ENCODE measurements at places on chromosomes 3 and 15.

DNA sequence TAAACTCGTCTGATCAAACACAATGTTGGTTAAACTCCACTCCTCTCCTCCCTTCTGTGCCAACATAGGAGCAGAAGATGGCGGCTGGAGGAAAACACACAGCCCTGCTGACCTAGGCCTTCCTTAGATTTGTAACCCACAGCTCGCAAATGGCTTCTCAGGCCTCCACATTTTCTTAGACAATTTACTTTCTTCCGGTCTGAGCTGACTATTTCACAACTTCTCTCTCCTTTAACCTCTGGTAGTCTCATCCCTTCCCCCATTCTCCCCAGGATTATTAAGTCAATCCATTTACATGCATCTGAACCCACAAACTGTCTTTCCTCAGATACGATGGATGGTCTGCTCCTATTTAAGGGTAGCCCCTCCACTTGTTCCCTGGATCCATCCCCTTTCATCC, 25.7 kb upstream of the ULK4 start:
- DNase-seq = no peak

- no peak for DNase-seq
Measured at GRCh38 chr3:47612178-47612577, 33.5 kb upstream of the CSPG5 start.

DNA sequence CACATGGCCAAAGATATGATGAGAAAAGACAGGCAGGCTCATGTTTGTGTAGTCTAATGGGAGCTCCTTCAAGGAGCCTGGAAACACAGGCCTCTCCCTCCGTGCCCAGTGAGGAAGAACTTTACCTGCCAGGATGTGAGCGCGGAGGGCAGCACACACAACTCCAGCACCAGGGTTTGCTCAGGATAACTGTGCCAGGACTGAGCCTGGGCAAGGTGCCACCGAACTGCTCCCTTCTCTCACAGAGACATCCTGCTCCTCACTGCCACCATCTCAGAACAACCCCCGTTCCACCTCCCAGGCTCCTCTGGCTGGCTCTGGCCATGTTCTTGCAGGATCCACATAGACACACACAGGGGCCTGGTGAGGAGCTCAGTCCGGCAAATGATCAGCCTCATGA, 87.4 kb downstream of the NUP210 start:
- DNase-seq = no peak

- DNase-seq = no peak
Measured at GRCh38 chr3:122618614-122619013, 41.2 kb downstream of the PARP15 start.

GRCh38 chr3:33936921-33937525, 138.6 kb downstream of the PDCD6IP start:
- DNase-seq = no peak

GRCh38 chr3:129077222-129077621, 16.6 kb downstream of the GP9 start:
- DNase-seq = no peak

DNA sequence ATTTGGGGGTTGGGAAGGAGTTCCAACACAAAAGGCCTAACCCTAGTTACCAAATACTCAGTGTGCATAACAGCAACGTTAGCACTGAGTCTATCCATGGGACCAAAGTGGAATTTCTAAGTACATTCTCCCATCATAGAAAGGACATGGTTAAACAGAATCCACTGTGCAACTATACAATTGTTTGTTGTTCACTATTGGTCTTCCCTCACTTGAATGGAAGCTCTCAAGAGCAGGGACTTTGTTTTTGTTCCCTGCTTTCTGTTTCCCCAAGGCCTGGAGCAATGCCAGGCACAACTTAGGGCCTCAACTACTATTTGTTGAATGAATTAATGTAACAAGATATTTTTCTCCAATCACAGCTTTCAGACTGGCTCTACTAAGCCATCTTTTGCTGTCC, 25.6 kb downstream of the COL8A1 start:
- DNase-seq = no peak

- DNase-seq = no peak
Measured at GRCh38 chr15:68347392-68347791, 69.8 kb downstream of the FEM1B start.

DNA sequence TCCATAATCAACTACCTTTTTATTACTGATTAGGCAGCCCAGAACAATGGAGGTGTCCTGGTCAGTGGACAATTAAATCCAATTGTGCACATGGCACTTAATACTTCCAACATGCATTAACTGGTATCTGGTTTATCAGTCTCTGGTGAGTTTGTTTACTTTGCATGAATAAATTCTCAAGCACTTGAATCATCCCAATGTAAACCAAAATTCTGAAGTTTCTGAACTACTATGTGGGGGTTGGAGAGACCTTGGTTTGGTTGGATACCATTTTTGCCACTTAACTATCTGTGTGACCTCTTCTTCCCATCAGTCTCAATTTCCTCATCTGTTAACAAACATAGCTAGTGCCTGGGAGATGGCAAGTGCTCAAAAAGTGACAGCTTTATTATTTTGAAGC, 70.5 kb upstream of the MAP4 start:
- DNase-seq = no peak

GRCh38 chr3:187822402-187822801, 77.1 kb upstream of the BCL6 start:
- no peak for DNase-seq

GRCh38 chr15:36791844-36792571, 212.6 kb downstream of the CDIN1 start:
- no peak for DNase-seq

DNA sequence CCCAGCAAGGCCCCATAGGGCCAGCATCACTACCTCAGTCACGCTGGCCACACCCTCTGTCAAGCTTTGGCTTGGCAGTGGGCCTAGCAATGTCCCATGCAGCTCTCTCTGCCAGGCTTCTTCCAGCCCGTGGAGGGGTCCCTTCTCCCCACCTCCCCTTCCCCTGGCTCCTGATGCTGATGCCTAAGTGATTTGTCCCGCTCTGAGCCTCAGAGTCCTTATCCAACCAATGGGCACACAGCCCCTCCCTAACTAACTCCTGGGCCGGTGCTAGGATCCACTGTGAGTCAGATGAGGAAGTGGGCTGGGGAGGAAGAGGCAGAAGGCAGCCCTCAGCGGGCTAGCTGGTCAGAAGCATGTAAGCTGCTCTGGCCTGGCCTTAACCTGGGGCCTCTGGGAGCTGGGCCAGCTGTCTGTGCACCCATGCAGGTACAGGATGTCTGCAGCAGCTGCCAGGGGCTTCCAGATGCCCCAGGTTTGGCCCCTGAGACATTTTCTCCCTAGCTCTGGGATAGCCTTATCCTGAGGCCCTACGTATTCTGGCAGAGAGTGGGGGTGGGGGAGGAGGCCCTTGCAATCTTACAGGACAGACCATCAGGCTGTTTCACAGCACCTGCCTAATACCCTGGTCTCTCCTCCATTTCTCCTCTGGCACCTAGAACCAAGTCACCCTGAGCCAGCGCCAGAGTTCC, 740 bp upstream of the ZBTB47 start:
- DNase-seq = no peak

- DNase-seq = no peak
Measured at GRCh38 chr3:37162501-37163245, 11.7 kb downstream of the LRRFIP2 start.

GRCh38 chr3:88167704-88168103, 17.9 kb downstream of the C3orf38 start:
- no peak for DNase-seq

GRCh38 chr15:84631706-84632272, 22.3 kb downstream of the WDR73 start:
- DNase-seq = no peak
